ENCODE measurements at places on chromosomes 4 and X.

- no peak for DNase-seq
These were observed 87.0 kb upstream of the FAT1 start for GRCh38 chr4:186810613-186811150.

- DNase-seq = no peak
These were observed 59.4 kb upstream of the SLC7A11 start for GRCh38 chr4:138301536-138301935.

GRCh38 chr4:70877556-70877955, 24.6 kb upstream of the MOB1B start:
- DNase-seq = no peak

DNA sequence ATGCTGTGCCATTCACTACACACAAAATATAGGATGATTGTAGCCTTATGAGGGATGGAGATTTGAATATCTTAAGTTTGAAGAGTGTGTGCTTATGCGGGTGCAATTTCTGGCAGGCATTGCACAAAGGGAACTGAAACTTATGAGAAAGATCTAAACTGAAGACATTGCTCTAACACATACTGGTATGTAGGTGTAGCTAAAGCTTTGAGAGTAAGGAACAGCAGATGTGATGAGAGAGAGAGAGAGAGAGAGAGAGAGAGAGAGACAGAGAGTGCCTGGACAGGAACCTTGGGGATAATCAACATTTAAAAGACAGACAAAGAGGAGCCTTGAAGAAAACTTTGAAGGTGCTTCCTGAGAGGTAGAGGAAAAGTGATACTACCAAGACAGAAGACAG, 379.7 kb downstream of the SPRY1 start:
- DNase-seq = no peak

GRCh38 chr4:177116161-177116560, 193.5 kb upstream of the NEIL3 start:
- no peak for DNase-seq

GRCh38 chr4:177001271-177002175, 208.8 kb upstream of the VEGFC start:
- no peak for DNase-seq

- DNase-seq = no peak
These were observed 76.6 kb downstream of the CHIC2 start for GRCh38 chr4:53987761-53988171.

DNA sequence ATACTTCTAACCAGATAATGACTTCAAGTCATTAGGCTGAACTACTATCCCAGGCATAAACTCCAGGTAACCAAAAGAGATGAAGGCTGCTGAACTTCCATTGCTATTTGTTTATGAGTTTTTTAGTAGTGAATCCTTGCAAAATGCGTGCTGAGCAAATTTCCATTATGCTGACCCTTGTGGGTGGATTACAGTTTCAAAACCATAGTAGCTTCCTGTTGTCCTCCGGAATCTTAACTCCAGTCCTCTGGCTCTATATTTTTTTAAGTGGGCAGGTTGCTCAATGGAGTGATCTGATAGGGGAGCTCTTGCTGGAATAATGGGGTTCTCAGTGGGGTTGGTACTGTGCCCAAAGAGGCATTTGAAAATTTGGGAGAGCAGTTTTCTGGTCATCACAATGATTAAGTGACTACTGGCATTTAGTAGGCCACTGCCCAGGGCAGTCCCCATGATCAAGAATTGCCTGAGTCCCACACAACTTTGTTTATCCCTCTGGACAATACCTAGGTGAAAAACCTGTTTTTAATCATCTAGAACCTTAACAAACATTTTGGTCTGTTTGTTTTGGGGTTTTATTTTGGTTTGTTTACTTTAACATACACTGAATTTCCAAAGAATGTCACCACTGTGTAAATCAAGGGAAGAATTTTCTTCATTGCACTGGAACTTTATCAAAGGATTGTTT, 302.3 kb upstream of the GATB start:
- no peak for DNase-seq

Data from effector memory CD4-positive, alpha-beta T cell (primary cell).